ENCODE measurements at places on chromosomes 13 and 19.
A peak's percentile ranks its signal among the peaks of the same experiment; 100 is the strongest.

- DNase-seq: no peak
These were observed 79.1 kb downstream of the ZNF429 start for GRCh38 chr19:21584537-21584936.

DNA sequence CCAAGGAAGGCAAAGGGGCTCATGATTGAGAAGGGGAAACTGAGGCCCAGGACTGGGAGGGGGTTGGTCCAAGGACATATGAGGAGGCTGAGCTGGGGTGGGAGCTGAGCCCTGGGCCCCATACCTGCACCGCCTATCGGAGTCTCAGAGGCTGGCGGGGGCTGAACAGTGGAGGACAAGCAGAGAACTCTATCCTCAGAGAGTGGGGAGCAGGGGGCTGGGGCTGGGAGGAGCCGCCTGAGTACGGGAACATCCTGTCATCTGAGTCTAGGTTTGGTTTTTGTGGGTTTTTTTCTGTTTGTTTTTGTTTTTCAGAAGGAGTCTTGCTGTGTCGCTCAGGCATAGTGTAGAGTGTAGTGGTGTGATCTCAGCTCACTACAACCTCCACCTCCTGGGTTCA, 6.2 kb downstream of the ARRDC2 start:
- no peak for DNase-seq

DNA sequence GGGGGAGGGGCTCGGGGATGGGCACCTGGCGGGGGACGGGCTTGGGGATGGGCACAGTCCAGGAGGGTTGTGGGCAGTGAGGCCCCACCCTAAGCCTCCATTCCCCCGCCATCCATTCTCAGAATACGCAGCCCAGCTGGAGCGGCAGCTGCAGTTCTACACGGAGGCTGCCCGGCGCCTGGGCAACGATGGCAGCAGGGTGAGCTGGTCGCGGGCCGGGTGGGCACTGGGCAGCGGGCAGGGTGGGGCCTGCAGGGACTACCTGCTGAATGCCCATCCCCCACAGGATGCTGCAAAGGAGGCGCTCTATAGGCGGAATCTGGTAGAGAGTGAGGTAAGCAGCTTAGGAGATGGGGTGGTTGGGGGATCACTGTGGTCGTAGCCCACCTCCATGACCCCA, 8.3 kb downstream of the PODNL1 start:
- no peak for DNase-seq

GRCh38 chr19:29836409-29836825, 24.6 kb downstream of the CCNE1 start:
- no peak for DNase-seq

DNA sequence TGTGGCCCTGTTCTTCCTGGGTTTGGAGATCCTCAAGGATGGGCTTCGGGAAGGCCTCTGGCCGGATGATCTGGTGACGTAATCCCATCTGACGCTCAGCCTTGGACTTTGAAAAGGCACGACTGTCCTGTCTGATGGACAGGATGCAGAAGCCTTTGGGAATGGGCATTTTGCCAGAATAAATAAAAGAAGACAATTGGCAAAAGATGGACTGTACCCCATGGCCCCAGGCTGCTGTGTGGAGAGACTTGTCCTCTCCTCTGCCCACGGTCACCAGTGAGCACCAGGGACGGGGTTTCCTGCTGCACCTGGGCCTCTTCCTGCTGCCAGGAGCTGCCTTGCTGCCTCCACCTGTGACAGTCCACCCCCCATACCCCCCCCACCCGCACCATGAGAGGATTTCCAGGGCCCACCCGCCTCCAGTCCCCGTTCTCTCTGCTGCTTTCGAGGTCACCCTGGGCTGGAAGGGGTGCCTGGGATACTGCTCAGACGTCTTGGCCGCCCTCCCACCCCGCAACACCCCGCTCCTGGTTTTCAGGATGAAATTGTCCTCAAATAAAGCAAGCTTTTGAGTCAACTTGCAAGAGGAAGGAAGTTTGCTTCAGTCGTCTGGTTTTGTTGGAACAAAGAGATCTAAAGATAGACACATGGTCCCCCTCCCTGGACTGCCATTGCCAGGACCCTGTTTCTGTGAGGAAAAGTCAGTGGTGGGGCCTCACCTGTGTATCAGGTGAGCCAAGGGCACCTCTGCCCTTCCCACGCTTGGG, 40.9 kb downstream of the MCF2L start:
- no peak for DNase-seq

DNA sequence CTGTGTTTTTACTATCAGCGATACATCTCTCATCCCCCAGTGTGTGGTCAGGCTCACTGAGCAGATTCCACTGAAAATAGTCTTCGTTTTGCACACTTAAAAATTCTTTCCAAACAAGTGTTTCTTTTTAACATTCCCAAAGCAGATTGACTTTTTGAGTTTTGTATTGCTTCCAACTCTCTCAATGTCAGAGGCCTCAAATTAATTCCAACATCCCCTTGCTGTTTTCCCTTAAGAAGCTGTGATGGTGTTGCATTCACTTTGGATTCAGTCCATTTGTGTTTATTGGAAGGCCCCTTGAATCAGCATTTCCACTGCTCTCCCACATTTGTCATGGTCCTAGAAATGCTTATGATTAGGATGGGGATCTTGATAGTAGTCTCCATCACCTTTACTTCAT, 228.7 kb downstream of the KCNRG start:
- DNase-seq: no peak

GRCh38 chr13:40389081-40389641, 277.3 kb downstream of the FOXO1 start:
- DNase-seq: no peak

DNA sequence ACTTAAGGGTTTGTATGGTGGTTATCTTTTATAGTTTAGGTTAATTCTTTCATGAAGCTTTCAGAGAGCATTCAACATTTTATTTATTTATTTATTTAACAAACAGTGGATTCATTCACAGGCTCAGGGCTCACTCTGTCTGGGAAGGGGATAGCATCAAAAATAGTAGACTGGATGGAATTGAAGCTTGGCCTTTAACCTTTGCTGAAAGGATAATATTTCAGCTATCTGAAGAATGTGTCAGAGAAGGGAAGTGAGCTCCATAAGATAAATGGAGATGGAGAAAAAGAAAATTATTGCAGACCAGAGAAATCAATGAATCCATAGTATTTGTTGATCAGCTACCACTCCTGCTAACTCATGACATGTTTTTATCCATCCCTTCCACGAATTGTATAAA, 305.6 kb downstream of the COG6 start:
- DNase-seq: no peak

DNA sequence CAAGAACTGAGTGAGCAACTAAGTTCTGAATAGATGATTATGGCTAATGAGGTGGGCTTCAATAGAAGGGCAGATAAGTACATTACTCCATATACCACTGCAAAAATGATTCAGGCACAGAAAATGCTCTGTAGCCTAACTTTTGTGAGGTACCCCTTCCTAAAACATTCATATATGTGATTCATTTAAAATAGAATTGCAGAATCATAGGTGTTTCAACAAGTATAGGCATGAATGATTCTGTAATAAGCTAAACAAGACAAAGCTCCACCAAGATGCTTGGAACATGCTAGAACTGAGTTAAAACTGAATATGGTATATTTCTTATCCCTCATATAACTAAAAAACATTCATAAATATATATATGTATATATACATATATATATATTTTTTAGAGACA, 12.1 kb downstream of the KBTBD7 start:
- no peak for DNase-seq

GRCh38 chr13:40376867-40377535, 289.4 kb downstream of the FOXO1 start:
- DNase-seq: no peak

DNA sequence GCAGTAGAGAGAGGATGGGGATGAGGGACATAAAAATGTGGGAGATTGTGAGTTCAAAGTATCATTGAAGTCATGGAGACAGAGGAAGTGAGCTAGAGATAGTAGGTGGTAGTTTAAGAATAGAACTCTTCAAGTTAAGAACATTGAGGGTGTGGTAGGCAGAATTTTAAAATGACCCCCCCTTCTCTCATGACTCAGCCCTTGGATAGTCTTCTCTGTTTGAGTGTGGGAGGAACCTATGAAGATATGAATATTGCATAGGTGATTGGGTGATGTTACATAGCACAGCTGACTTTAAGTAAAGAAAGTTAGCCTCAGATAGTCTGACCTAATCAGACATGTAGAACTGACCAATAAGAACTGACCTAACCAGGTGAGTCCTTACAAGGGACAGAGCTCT, 418.6 kb downstream of the FOXO1 start:
- no peak for DNase-seq

DNA sequence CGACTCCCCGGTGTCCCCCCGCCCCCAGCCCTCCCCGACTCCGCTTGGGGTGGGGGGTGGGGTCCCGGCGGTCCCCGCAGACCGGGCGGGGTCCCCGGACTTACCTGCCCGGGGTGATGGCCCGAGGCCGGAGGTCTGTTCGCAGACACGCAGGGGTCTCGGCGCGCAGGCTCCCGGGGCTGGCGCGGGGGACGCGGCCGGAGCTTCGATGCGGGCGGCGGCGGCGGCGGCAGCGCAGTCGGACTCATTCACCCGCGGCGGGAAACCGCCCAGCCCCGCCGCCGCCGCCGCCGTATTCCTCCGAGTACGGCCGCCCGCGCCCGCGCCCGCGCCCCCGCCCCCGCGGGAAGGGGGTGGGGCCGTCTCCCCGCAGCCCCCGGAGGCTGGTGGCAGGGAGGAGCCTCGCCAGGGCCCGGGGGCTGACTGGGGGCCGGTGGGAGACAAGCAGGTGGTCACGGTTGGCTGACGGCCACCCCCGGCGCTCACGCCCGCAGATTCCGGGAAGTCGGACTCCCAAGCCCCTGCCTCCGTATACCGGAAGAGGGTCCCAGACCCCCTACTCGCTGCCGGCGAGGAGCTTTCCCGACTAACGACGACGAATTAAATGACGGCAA, at the start of gene C2CD4C:
TSS of gene C2CD4C (minus strand) at position 246 of the 614 bp plus-strand sequence. CDS start 786 bp downstream, outside the sequence.
- DNase-seq: no peak

- no peak for DNase-seq
These were observed 2448.7 kb upstream of the PCDH20 start for GRCh38 chr13:63864171-63864902.

DNA sequence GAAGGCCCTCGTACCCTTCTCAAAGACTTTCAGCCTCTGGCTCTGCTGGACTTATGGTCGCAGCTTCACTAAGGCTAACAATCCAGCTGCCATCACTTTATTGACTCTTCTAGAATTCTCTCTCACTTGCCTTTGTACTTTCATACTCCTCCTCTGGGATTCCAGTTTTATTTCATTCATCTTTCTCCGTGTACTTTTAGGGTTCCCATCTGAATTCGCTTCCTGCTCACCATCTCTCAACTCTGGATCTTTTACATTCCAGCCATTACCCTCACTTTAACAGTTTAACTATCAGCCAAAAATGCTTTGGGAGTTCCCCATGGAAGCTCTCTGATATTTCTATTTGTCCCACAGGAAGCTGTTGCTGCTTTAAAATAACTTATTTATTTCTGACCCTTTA, 149.3 kb upstream of the KL start:
- DNase-seq: no peak

DNA sequence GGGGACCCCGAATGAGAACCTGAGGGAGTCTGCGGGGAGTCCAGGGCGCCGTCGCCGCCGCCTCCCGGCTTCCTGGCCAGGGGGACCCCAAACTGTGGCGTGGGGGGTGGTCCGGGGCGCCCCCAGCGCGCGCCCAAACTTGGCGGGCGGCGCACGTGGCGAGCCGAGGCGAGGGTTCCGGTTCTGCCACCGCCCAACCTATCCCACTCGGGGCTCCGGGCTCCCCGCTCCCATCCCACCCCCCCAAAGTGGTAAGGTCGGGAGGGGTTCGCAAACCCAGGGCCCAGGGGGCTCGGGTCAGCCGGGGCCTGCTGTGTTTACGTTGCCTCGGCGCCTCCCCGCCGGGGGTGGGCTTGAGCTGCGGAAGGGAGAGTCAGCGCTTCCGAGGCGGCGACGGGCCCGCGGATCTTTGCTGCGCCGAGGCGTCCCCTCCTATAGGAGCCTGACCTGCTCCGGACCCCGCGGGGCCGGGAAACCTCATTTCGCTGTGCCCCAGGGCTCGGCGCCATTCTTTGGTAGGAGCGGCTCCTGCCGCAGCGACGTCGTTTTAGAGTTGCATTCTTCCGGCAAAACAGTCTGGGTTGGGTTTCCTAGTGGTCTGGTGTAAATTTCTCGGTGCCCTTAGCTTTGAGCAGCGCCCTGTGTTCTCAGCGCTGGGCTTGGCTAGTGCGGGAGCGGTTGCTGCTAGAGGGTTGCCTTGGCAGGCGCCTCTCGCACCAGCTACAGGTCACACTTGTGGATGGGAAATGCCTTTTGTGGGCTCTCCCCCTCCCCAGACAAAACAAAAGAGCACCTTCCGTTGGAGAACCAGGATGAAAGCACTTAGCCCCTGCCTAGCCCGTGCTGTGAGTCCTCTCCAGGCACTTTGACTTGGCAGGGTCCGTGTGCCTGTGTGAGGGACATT, 1.2 kb downstream of the DAZAP1 start:
- DNase-seq: peak; percentile 32
